Epithelial cell of esophagus (primary cell): ENCODE measurements at places on chromosomes 12 and 14.

DNA sequence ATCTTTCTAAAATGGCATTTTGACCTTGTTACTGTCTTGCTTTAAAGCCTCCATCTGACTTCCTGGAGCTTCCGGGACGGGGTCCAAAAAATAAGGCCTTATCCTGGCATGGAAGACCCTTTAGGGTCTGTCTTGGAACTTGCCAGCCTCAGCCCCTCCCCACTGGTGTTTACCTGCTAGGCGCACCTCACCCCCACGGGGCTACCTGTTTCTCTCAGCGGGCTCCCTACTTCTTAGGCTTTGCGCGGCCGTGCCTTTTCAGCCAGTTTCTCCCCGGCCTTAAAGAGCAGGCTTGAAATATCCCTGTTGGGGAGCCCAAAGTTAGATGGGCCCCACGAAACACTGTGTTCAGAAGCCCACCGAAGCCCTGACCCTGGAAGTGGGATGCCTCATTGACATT is 5.1 kb downstream of the RTL1 start:
- DNase-seq = no peak

DNA sequence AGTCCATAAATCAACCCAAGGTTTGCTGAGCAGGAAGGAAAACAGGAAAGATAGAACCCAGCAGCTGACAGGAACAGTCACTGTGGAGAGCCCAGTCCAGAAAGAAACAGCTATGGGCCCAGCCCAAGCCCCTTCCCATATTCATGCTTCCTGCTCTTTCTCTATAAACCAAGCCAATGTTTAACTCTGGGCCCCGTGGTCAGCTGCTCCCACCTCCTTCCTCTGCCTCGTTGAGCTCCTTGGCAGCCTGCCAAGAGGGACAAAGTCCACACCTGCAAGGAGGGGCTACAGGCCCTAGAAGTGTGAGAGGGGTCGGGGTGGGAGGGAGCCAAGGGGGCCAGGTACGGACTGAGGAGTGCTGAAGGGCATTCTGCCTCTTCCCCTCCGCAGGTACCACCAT is 10.0 kb downstream of the SLC6A13 start:
- DNase-seq = no peak

DNA sequence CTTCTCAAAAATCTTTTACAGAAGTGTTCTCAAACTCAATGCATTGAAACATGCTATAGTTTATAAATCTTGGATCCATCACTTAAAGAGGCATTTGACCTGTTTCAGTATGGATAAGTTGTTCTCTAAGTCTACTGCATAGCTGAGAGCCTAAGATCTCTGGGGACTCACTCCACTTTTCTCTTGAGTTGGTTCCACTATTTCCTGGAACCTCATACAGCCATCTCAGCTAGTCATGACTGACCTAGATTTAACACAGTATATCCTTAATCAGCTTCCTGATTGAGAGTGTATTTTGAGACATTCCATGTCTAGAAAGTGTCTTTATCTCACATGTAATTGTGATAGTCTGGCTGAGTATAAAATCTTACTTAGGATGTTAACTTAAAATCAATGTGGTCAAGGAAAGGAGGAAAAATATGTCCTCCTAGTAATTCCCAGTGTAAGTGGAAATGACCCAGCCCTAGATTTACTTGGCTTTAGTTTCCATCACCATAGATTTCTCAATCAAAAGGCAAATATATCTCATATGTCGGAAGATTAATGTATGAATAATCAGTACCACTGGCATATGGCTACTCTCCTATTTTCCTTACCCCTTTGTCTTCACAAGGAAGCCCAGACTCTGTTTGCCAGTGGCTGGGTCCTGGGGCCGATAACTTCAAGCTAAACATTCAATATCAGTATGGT is 61.9 kb downstream of the KICS2 start:
- peak; percentile 49 for DNase-seq

DNA sequence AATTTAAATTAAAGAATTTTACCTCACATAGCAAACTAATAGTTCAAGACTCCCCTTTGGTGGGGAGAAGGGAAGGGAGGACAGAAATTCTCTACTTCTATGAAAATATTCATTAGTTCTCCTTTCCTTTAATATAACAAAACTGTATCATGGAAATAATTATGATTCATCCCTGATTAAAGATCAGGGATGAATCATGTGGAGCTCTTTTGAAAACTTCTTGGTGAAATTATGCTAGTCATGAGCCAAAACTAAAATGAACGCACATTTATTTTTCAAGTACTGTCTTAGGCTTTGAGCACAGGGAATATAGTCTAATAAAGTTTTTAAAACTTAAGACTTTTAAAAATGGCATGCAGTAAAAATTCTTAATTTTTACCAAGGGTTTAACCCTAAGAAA is 17.1 kb downstream of the TMBIM4 start:
- DNase-seq = peak; percentile 23

DNA sequence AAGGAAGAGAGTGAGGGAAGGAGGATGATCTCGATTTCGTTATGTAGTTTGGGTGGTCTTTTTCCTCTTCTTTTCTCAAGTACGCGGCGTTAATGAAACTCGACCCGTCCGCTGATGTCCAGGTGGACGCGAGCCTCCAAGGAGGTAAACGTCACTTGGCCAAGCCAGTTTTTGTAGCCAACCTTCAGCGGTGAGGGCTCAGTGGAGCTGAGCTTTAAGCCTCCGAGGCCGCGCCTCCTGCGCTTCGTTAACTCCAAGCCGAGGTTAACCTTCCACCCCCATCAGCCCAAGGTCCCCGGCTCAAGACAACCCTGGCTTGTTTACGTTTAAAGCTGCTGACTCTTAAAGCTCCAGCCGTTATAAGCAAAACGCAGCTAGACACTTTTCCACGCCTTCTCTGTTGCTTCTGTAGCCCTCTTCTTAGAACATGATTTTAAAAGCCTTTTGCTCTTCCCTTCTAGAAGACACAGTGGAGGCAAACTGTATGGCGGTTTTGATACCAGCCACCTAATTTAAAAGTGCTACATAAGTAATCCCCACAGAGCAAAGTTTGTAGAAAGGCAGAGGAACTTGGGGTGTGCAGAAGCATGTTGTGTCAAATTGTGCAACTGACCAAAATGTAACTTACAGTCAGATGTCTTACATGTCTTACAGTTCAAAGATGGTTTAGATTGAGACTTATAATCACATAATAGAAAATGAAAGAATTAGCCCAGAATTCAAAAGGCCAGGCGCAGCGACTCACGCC is 923 bp upstream of the ITPR2 start:
- DNase-seq = no peak

DNA sequence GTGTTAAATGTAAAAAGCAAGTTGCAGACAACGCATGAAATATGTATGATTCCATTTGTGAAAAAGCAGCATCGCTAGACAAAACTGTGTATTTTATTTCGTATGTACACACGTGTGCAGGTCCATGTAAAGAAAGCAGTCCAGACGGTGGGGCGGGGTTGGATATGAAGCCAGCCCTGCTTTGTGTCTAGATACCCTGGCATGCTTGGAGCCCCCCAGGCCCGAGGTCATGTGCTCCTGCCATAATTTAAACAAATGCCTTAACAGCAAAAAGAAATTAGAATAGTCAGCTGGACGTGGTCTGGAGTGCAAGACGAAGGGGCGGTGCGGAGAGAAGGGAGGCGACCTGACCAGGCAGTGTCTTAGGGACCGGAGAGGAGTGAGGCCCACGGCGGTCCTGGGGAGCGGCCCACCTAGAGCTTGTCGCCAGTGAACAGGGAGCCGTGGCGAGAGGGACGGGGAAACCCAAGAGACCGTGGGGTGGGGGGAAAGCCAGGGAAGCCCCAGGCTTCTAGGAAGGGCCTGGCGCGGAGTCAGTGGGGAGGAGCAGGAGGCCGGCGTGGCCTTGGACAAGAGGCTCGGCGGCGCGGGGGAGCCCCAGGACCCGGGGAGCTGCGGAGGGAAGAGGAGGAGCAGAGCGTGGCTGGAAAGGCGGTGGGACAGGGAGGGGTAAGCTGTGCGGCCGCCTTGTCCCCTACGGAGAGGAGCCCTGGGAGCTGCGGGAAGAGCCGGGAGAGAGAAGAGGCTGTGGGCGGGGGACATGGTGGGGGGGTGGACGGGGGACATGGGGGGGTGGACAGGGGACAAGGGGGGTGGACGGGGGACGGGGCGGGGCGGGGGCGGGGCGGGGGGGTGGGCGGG is 118.5 kb upstream of the C14orf180 start:
- DNase-seq = no peak

- DNase-seq = no peak
These were observed 7.7 kb downstream of the KCNA5 start for GRCh38 chr12:5051334-5051733.

GRCh38 chr12:4153343-4153892 is 120.1 kb upstream of the CCND2 start:
- no peak for DNase-seq

GRCh38 chr12:14850929-14851663 is 7.8 kb upstream of the ART4 start:
- no peak for DNase-seq
